ENCODE measurements at places on chromosomes 5 and 9.
A peak's percentile ranks its signal among the peaks of the same experiment; 100 is the strongest.

GRCh38 chr9:114343471-114344187 is 14.0 kb downstream of the ORM2 start:
- no peak for DNase-seq

DNA sequence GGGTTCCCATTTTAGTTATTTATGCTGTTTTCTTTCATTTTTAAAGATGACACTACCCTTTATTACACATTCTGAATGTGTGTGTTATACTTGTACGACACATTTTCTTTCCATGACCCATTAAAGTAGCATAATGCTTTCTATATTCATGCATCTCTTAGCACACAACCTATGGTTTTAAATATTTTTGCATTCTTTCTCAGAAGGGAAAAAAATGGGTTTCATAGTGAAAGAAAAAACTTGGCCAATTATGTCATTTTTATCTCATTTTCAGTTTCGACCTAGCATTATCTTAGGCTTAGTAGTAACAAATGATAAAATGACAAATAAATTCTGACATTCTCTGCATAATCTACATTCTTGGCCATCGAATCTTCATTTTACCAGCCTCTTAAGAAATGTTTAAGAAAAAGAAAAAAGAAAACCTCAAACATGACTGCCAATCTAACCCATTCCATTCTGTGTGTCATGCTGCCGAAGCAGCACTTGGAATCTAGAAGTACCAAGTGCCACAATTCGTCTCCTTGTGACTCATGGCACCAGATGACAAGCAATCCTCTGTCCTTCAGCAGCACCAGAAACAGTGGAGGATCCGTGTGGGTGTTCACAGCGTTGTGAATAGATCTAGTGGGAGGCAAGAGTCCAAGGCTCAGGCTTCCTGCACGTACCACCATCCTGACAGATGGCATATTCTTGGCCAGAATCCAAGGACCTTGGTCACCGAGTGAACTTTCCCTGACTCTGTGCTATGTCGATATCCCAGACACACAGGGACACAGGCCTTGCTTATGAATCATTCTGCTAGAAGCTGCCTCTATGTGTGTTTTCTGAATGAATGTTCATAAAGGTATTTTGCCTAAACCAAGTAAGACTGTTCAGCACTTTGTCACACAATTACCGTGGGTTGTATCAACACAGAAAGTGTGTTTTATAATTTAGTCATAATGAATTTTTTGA is 502.7 kb downstream of the NR2F1-AS1 start:
- no peak for DNase-seq

DNA sequence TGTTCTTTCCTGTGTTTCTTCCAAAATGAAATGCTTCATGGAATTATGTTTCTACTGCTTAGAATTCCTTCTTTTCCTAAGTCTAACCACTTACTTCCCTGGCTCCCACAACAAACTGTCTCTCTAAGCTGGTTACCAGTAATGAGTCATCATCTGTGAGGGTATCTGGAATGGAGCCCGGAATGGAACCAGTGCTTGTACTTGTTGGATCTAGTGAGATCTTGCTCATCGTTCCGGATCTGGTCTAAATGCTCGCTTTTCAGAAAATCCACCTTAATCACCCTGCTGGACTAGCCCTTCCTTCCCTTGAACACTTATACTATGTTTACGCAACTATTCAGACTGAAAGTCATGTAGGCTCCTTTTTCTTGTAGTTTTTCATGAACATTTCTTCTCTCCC is 184.8 kb downstream of the PBX3 start:
- DNase-seq: no peak

- no peak for DNase-seq
Observed at GRCh38 chr5:104564530-104564929, 1001.9 kb upstream of the NUDT12 start.

GRCh38 chr5:157366741-157367674 is 93.0 kb upstream of the NIPAL4 start:
- no peak for DNase-seq

DNA sequence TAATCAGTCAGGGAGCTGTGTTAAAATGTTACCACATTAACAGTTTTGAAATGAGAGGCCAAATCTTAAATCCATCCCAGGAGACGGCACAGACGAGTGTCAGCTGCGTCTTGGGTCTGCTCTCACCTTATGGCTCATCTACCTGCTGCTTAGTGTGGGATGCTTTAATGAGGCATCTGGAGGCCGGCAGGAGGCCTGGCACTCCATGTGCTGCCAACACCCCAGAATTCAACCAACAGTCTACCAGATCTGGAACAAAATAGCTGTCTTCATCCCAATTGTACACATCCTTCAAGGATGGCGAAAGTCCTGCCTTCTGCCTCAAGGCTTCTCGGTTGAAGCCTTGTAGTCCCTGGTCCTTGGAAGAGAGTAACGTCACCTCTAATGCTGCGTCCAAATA is 12.0 kb downstream of the PRKACG start:
- DNase-seq: no peak

GRCh38 chr9:128390150-128390812 is 19.1 kb downstream of the URM1 start:
- no peak for DNase-seq

DNA sequence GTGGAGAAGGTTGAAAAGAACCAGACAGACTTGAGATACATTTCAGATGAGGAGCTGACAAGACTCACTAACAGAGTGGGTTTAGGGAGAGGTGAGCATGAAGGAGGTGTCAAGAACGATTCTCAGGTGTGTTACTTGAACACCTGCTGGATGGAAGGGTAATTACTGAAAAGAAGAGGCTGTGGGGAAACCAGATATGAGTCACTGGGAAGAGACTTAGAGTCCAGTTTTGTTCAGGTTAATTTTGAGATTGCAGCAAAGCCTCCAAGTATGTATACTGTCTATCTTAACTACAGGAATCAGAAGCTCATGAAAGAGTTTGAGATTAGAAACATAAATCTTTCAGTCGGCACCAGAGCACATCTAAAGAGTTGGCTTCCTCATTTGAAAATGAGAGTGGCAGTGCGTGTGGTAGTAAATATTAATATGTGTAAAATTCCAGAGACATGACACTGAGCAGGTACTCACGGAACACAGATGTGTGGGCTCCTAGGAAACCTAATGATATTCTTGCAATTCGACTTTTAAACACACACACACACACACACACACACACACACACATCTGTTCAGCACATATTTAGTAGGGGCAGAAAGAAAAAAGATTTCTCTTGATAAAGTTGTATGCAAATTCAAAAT is 197.1 kb downstream of the CDH18 start:
- no peak for DNase-seq

DNA sequence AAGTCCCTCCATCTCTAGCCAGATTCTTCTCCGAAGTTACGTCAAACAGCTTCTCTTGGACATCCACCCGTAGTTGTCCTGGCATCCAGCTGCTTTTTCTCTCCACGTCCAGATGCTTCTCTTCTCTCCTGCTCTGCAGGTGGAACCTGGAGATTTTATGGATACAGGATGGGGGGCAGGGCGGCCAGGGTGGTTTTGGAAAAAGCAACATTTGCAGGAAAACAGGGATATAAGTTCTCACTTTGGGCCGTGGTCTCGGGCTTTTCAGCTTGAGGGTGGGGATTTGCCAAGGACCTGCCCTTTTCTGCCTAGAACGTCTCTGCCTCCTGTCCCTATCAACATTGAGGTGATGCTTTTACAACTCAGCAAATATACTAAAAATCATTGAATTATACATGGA is 1941.6 kb upstream of the C9orf72 start:
- DNase-seq: no peak

- DNase-seq: no peak
Observed at GRCh38 chr5:1657161-1657741, 133.5 kb upstream of the LPCAT1 start.

DNA sequence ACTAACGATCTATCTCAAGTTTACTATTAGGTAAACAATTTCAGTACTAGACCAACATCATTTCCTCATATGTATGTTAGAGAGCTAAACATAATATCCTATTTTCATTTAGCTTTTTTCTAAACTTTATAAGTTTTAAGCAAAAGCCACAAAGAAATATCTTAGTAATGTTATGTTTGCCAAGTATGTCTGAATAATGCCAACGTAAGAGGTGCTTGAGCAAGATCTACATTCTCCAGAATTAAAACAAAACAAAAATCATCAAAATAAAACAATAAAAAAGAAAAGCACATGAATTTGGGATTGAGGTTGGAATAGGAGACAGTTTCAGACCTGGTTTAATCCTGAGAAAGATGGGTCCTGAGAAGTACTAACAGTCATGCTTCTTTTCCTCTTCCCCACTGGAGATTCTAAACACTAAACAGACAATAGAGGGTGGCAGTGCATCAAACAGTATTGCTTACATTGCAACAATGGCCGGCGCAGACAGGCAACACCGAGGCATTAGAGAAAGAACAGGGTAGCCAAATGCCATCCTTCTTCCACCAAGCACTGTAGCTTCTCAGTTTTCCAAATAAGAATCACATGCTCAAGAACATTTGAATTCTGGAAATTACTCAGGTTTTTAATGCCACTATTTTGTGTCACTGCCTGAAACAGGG is 33.6 kb downstream of the CSNK1A1 start:
- DNase-seq: no peak

GRCh38 chr9:82216435-82216834 is 227.9 kb downstream of the SPATA31D1 start:
- no peak for DNase-seq

- no peak for DNase-seq
Observed at GRCh38 chr9:87655731-87656130, 70.2 kb upstream of the CTSL start.

GRCh38 chr5:15650266-15650665 is 150.3 kb downstream of the FBXL7 start:
- DNase-seq: no peak

DNA sequence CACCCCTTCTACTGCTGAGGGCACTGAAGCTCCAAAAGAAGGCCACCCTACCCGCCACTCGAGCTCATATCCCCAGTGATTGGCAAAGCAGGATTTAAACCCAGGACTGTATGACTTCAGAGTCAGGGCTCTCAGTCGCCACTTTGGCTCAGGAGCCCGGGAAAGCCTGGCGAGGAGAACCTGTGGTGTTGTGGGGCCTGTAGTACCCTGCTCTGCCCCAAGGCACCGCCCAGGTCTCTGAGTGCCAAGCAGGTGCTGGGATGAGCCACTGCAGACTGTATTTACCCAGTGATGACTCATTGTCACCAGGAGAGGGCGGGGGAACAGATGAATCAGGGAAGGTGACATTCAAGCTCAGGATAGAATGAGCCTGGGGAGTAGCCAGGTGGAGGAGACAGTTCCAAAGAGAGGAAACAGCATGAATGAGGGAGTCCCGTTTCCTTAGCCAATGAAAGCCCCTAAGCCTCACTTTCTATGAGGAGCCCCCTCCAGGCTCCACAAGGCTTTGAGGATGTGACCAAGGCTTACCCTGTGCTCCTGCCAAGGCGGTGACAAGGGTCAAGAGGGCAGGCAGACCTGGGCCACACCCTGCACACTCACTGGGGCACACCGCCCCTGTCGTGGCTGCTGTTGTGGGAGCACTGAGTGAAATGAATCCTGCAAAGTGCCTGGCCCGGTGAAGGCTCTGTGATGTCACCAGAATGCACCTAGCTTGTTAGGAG is 17.8 kb upstream of the DPM2 start:
- peak; percentile 92 for DNase-seq

DNA sequence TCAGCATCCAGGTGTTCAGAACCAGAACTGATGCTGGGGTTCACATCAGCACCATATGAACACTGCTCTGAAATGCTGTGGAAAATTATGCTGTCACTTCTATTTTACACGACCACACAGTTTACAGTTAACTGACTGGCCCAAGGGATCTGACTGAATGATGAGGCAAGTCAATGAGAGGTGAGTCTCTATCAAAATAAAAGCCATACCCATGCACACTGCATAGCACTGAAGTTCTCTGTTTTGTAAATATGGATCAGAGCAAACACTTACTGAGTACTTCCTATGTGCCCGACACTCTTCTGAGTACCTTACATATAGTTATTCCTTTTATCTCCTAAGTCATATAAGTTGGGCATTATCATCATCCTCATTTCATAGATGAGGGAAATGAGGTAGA is 122.8 kb downstream of the TARS1 start:
- no peak for DNase-seq

GRCh38 chr5:33379757-33380156 is 61.0 kb upstream of the TARS1 start:
- no peak for DNase-seq

- no peak for DNase-seq
Observed at GRCh38 chr5:93163010-93163663, 417.9 kb downstream of the NR2F1-AS1 start.

Measured in NCI-H2081 treated with DMSO at 0.1 percent for 48 hours (cell line).